Breast epithelium (tissue), 4 donors: ENCODE measurements at places on chromosomes 12 and 14. TPM values are rescaled to one million over a fixed set of nuclear protein-coding genes. Genes with fewer than 3 reads are reported as not detected.

GRCh38 chr12:13595536-13596443 is 385.6 kb downstream of the GRIN2B start:
- DNase-seq = no peak

DNA sequence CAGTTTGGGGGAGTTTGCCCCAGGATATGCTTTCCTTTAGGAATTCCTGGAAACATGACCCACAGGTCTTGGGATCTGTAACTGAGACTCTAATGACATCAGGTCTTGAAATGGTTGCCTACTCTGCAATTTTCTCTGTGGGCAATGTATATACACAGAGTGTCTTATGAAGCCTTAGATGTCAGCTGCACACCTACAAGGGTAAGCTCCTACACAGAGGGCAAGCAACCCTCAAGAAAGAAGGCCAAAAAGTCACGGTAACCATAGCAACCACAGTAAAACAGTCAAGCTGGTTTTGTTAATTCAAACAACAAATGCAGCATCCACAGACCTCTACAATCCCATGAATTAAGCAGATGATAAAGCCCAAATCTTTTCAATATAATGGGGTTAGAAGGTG is 293.0 kb downstream of the SSPN start:
- DNase-seq = no peak

GRCh38 chr12:123078531-123079155 is 72.2 kb downstream of the PITPNM2 start:
- no peak for DNase-seq

Gene ADAM20
- total RNA-seq = 4.4 TPM

GRCh38 chr12:46744283-46744682 is 81.5 kb downstream of the SLC38A4 start:
- no peak for DNase-seq

Gene CD4
- total RNA-seq = 11.0 TPM

DNA sequence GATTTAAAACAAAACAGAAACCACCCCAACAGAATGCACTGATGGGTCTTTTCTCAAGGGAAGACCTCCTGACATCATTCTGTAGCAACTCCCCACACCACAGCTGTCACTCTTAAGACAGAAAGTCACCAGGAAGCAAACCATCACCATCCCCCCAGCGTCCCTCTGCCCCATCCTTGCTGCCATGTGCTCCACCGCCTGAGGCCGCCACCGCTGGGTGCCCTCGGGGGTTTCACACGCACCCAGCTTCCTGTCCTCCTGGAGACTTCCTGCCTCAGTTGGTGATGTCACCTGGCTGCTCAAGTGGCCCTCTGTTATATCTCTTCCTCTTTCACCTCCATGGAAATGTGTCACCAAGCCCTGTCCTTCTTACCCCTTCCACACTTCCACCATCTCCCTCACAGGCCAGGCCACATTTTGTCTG is 71.4 kb upstream of the GPR68 start:
- no peak for DNase-seq

DNA sequence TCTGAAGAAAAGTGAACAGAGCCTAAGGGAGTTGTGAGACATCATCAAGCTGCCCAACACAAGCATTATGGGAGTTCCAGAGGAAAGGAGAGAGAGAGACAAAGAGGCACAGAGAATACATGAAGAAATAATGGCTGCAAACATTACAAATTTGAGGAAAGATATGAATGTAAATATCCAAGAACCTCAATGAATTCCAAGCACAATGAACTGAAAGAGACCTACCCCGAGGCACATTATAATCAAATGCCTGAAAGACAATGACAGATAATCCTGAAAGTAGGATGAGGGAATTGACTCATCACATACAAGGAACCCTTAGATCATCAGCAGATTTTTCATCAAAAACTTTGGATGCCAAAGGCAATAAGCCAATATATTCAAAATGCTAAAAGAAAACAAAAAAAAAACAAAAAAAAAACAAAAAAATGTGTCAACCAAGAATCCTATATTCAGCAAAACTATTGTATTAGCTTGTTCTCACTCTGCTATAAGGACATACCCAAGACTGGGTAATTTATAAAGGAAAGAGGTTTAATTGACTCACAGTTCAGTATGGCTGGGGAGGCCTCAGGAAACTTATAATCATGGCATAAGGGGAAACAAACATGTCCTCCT is 37.8 kb downstream of the BCL2L14 start:
- DNase-seq = no peak

- DNase-seq = no peak
Observed at GRCh38 chr12:103273645-103274044, 222.1 kb downstream of the C12orf42 start.

Gene COX8C
- not detected for total RNA-seq

GRCh38 chr12:122975790-122976647 is 975 bp downstream of the OGFOD2 start:
- no peak for DNase-seq

DNA sequence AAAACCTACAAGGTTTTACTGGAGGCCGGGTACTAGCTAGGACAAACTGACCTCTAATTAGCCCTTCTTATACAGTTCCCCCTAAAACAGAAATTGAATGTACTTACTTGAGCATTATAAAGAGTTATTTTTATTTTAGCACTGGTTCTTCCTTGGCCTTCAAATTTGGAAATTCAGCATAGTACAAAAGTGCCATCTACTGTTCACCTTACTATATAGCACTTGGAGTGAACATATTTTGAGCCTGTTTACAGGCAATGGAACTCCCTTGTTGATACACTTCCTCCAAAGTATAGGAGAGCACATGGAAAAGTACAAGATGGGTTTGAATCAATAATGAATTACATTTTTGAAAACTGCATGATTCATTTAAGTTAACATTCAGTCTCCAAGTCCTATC is 3.9 kb upstream of the POC1B start:
- no peak for DNase-seq

GRCh38 chr12:102800565-102800964 is 116.5 kb downstream of the PAH start:
- no peak for DNase-seq

GRCh38 chr12:79415746-79416435 is 274.9 kb downstream of the PAWR start:
- DNase-seq = no peak

Gene RND1
- total RNA-seq = 1.1 TPM

GRCh38 chr14:44803239-44803905 is 158.4 kb downstream of the KLHL28 start:
- no peak for DNase-seq

DNA sequence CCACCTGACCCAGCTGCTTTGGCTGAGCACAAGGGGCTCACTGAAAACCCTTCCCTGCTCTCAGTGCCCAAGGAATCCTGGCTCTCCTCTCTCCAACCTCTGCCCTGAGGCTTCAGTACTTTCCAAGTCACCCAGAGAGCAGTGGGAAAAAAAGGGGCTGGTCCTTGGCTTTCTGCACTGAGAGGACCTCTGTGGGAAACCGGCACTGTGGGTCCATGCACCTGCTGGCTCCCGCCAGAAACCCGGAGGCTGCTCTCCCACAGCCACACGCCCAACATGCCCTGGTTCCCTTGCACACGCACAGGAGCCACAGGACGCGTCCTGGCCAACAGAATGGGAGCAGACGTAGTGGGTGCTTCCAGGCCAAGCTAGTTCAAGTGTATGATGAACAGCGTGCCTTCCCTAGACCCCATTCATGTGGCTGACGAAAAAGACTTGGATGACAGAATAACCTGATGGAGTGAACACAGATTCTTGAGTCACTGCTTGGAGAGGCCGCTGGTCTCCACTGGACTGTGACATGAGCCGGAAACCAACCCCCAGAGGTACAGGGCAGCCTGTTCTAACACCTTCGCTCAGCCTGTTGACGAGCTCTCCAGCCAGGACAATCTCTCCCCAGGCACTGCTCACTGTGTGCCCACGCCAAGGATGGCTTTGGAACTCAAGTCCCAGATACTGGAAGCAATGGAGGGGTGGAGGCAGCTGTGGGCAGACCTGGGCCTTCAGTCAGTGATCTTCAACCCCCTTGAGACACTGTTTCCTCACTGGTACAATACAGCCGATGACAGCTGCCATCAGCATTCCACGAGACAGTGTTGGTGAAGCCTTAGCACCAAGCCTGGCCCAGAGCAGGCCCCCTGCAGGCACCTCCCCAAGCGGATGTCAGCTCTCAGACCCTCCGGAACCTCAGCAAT is 87.7 kb downstream of the ITPK1 start:
- no peak for DNase-seq

Gene CLEC4E
- total RNA-seq = 2.3 TPM
